ENCODE measurements at places on chromosomes 7 and 10.

DNA sequence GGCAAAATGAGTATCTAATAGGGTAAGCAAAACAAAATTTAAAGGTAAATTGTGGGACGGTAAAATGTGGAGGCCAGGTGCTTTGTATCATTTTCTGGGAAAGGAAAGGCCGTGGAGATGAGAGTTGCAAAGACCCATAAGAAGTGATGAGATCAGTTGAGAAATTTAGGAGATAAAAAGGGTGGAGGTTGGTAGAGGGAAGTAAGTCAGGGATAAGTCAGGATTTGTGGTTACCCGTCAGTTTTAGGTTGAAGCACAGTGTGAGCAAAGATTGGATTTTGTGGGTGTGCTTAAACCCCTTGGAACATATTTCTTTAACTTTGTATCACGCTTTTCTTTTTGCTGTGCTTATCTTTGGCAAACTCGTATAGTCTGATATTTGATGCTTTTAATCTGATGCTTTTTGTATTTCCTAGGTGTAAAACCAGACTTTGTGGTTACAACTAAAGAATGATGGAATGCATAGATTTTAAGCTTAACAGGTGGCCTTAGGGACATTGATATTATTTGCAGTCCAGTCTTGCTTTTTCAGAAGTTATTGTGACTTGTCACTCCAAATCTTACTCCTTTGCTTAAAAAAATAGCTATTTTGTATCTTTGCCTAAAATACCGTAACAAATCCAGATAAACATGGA lies 1.2 kb downstream of the BTRC start:
- no peak for DNase-seq

DNA sequence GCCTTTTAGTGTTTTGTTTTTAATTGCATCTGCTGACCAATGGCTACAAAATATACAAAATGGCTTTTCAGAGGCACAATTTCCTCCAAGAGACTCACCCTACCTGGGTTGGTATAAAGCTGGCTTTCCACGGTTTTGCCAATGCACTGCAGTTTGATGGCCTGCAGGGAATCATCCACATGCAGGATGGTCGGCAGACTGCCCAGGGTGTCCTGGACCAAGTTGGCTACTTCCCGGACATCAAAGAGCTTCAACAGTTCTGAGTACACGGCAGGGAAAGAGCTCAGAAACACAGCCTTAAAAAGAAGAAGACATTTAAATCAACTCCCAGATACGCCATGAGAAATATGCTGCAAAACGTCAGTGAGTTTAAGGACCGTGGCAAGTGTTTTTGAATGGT lies 301.0 kb upstream of the IMMP2L start:
- no peak for DNase-seq

DNA sequence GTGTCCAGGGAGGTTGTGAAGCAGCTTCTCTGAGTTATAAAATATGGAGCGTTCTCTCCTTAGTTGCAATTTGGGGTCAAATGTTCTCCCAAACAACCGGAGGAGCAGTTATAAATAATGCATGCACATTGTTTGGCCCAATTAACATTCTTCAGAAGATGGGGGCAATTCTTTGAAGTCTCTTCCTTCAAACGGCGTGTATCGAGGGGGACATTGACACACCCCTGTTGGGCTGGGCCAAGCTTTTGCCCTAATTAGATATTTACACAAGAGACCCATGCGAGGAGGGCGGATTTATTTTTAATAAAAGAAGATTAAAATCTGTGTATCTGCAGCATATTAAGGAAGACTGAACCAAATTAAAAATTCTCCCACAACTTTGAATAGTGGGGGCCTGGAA lies 107.3 kb downstream of the PTPRE start:
- no peak for DNase-seq

GRCh38 chr10:24370877-24371276 lies 161.9 kb downstream of the KIAA1217 start:
- DNase-seq: no peak

- DNase-seq: no peak
These were observed 112.5 kb downstream of the EGFR start for GRCh38 chr7:55131142-55131929.

GRCh38 chr10:133310789-133311188 lies 2.1 kb downstream of the ZNF511 start:
- DNase-seq: no peak

GRCh38 chr7:51006483-51007235 lies 224.0 kb upstream of the GRB10 start:
- no peak for DNase-seq

Data from transverse colon (tissue), 4 donors.